ENCODE measurements at places on chromosomes 16 and 17.
A peak's percentile ranks its signal among the peaks of the same experiment; 100 is the strongest.

DNA sequence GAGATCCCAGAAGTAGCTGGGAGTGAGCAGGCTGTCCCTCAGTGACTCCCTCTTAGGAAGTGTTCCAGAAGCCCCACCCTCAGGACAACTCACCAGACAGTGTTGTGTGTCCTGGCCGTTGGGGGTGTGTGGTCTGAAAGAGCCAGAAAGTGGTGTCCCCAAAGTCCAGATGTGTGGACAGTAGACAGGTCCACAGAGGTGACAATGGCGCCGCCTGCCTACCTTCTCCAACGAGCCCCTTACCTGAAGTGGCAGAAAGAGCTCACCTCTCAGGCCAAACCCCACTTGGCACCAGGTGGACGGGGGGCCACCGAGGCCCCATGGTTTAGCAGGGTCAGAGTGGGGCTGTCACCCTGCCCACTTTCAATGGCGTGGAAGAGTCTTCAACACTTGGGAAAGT, 19.9 kb downstream of the C17orf100 start:
- no peak for DNase-seq

GRCh38 chr16:3655030-3655395, 522 bp downstream of the DNASE1 start:
- no peak for DNase-seq

DNA sequence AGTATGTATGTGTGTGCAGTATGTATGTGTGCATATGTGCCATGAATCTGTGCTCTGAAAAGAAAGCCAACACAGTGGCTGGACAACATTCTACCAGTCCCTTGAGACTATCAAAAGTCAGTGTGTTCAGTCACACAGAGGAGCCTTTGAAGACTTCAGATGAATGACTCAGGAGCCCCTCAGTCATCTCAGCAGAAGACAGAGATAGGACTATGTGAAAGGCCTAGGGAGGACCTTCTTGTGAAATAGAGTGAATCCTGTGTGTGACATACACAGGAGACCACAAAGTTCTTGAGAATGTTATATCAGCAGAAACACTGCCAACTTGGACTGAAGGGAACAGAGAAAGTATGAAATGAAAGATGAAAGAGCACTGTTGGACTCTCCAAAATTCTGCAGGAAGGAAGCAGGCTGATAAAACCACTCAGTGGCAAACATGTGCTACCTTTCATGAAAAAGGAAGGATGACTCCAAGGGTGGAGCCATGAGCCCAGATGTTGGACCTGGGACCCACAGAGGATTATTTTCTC, 108.4 kb downstream of the METRNL start:
- no peak for DNase-seq

DNA sequence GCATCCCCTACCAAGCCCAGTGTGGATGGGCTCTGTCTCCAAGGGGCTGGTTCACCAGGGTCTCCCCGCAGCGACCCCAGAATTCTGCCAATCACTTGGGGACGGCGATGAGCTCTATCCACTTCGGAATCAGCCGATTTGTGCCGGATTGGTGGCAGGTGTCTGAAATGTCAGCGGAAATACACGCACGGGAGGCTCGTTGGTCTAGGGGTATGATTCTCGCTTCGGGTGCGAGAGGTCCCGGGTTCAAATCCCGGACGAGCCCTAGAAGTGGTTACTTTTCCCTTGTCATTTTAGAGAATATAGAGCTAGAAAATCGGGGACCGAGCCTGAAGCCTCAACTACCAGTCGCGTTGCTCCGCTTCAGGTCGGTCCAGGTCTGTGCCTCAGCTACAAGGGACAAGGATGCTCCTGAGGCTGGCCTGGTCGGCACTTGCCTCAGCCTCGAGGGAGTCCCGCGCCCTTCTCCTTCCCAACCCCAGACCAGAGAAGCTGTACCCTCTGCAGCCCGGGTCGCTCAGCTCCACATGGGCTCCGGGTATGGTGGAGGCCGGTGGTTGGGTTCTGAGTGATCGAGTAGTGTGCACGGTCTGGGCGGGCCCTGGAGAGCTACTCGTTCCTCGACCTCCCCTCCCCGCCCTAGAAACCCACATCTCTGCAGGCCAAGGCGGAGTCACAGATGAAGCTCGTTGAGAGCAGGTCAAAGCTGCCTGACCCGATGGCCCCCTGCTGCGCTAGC, 16.0 kb upstream of the OR1F1 start:
- DNase-seq, result no peak

DNA sequence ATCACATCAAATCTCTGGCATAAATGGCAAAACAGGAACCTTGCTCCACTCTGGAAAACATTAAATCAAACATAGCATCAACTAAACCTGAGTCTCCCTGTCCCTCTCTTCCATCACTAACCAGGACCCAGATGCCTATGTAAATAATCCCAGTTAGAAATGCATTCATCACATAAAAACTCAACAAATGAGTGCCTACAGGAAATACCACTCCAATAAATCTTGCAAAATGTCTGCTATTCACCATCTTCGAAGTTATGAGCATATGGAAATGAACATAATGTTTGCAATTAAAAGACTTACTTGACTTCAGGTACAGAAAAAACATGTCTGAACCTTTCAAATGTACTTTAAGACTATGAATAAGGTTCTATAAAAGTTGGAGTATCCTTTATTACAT, 425.0 kb downstream of the CDH11 start:
- DNase-seq, result no peak

- peak; percentile 31 for DNase-seq
Observed at GRCh38 chr17:3447625-3448024, 14.0 kb upstream of the OR1E2 start.

DNA sequence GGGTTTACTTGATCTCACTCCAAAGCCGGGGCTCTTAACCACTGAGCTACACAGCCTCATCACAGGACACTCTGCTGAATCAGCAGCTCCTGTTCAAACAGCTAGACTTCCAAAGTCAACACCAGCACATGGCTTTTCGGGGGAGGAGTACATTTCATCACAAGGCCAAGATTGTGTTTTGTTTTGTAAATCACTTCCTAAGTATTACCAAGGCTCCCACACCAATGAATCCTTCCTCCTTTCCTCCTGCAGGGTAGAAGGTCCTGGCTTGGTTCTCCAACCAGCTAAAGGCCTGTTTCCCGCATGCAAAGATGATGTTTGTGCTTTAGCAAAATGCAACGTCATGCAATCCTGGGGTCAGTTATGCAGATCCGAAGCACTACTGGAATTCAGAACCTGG, 152.5 kb downstream of the XYLT1 start:
- peak; percentile 78 for DNase-seq

GRCh38 chr17:66633317-66633965, 201.5 kb upstream of the CACNG5 start:
- DNase-seq, result peak; percentile 91

DNA sequence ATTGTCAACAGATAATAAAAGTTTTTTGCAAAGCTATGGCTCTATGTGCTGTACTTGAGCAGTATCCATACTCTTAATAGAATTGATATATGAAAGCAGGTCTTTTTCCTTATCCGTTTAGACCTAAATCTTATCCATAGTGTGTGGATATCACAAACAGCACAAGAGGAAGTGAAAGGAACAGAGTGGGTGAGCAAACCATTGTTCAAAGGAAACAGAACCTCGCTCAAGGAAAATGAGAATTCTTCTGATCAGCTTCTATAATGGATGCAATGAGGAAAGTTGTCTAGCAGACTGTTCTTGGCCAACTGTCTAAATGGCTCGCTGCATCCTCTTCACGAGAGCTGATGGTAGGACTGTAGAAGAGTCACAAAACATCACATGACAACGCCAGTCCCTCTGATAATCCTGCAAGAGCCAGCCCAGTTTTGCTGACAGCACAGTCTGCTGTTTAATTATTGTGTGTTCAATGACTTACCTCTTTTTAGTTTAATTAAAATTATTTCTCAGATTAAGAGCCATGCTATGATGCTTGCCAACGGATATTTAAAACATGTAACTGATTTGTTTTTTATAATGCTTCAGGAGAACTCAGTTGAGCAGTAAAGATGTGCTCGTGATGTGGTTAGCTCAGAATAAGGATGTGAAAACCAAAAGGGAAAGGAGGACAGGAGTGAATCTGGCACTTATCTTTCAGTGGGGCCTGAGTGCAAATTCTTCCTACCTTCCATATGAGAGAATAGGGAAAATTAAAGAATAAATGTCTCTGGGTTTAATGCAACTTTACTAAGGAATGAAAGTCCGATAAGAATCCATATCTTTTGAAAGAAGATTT, 38.5 kb downstream of the WWOX start:
- peak; percentile 17 for DNase-seq

GRCh38 chr16:62462971-62463370, 426.7 kb upstream of the CDH8 start:
- DNase-seq, result no peak

DNA sequence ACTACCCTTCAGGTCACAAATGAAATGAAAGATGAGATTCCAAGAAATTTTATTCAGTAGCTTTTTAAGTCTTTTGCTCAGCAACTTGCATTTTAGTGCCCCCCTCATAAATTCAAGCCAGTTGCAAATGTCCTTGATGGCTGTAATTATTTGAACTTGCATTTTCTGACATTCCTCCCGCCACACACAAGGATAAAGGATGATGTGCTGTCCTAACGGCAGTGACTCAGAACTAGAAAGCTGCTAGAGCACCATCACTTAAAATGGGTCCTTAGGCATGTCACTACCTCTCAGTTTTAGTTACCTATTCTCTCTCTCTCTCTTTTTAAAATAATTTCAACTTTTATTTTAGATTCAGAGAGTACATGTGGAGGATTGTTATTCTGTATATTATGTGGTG, 306.7 kb downstream of the CNTNAP4 start:
- DNase-seq, result no peak

DNA sequence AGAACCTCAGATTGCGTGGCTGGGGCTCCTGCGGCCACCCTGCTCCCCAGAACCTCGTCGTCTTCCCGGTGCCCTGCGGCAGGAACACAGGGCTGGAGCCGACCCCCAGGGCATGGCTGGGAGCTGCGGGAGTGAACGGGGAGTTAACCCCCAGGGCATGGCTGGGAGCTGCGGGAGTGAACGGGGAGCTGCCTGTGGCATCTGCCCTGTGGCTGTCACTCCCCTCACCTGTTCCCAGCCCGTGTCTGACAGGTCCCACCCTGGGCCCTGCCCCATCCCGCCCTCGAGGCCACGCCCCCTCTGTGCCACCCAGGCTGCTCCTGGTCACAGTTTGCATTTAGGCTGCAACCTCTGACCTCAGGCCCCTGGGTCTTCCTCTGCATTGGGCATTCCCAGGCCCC, 39.4 kb upstream of the ACSF3 start:
- DNase-seq, result no peak

- DNase-seq, result no peak
Observed at GRCh38 chr16:11080327-11080967, 136.1 kb downstream of the CLEC16A start.

GRCh38 chr17:73133911-73134649, 30.7 kb upstream of the SSTR2 start:
- peak; percentile 70 for DNase-seq

- DNase-seq, result no peak
Observed at GRCh38 chr17:45722161-45722560, 62.0 kb upstream of the CRHR1 start.

DNA sequence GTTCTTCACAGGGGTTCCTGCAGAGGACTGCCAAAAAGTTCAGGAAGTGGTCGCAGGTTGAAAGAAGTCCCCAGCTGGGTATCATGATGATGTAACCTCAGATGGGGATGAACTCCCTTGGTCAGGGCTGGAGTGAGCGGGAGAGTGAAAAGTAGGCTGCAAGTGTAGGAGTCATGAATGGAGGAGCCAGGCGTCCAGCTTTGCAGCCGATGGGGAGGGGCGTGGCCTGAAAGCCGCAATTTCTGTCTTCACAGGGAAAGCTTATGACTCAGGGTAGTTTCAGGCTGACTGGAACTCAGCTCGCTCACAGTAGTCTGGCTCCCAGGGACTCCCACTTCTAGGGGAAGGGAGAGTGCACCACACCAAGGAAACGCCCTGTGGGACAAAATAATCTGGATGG, 70.0 kb upstream of the HS3ST3A1 start:
- DNase-seq, result no peak

DNA sequence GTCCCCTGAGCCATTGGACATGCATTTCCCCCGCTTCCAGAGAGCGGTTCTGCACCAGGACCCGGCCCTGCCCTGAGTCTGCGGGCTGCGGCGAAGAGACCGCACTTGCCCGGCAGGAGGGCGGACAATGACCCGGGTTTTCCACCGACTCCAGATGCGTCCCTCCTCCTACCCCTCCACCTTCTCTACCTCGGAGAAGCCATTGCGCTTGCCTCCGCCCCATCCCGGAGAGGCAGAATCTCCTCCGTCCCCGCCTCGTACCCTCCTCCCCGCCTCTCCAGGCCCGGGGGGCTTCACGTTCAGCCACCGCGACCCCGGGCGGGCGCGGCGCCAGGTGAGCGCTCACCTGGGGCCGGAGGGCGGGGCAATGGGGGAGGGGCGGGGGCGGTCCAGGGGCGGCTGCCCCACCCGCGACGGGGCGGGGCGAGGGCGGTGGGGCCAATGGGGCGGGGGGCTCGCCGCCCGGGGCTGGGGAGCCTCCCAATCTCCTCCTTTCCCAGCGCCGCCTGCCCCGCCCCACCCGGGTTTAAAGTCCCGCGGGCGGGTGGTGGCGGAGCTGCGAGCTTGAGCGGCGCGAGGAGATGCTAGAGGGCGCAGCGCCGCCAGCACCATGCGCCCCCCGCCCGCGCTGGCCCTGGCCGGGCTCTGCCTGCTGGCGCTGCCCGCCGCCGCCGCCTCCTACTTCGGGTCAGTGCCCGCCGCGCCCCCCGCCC, at the start of gene WNT9B:
Gene WNT9B (plus strand): TSS at position 555 of the 713 bp plus-strand sequence. CDS start 56 bp downstream, at position 611.
- no peak for DNase-seq

- no peak for DNase-seq
Observed at GRCh38 chr16:89467382-89467781, 23.0 kb downstream of the ANKRD11 start.

GRCh38 chr16:8894736-8895334, 12.7 kb downstream of the LITAFD start:
- no peak for DNase-seq

- no peak for DNase-seq
Observed at GRCh38 chr17:2928294-2928890, 132.2 kb downstream of the RAP1GAP2 start.

DNA sequence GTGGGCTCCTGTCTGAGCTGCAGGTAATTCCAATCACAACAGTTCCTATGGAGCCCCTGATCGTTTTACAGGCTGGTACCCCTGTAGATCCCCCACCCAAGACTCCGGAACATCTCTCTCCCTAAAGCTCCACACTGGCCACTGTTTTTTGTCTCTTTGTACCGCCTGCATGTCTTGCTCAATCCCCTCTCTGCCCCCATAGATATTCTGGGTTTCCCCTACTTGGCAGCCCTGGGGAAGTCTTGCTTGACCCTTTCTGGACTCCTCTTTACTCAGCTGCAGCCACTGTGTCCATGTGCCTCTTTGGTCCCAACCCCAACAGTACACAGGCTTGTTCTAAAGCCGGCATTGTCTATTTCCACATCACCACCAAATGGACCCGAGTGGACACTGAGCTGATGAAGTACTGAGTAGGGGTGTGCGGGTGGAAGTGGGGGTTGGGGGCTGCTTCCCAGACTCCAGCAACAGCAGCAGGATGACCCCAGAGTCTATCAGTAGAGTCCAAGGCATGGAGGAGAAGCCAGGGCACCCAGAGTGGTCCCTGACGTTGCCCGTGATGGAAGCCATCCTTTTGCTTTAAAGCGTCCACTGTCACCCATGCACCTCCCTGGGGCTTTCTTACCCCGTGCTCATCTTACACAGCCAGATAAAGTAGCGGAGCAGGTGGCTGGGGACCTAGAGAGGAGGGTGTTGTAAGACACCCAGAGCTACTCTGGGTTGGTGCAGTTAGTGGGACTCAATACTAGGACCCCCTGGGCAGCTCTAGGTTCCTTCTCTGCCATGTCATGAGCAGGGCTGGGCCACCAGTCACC, 6.4 kb downstream of the CD300LB start:
- DNase-seq, result peak; percentile 70

Data from suppressor macrophage treated with lipopolysaccharide for 4 hours (primary cell).